ENCODE measurements at places on chromosomes 3 and 15.

DNA sequence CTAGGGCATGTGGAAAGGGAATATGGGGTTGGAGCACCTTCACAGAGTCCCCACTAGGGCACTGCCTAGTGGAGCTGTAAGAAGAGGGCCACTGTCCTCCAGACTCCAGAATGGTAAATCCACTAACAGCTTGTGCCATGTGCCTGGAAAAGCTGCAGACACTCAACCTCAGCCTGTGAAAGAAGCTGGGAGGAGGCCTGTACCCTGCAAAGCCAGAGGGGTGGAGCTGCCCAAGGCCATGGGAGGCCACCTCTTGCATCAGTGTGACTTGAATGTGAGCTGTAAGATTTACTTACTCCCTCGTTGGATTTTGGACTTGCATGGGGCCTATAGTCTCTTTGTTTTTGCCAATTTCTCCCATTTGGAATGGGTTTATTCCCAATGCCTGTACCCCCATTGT is 705.2 kb upstream of the ROBO1 start:
- no peak for DNase-seq

DNA sequence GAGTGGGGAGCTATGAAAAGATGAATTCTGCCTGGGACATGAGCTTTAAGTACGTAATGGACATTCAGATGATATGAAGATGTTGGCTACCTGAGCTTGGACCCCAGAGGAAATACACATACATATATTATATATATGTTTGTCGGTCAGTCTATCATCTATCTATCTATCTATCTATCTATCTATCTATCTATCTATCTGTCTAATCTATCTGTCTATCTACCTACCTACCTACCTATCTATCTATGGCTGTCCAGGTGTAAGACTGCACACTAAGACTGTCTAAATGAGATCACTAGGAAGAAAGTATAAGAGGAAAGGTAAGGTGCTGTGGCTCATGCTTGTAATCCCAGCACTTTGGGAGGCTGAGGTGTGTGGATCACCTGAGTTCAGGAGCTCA is 18.2 kb upstream of the CELF6 start:
- DNase-seq, result no peak

GRCh38 chr3:180911876-180912303 is 580 bp upstream of the FXR1 start:
- no peak for DNase-seq

GRCh38 chr15:80828796-80829195 is 49.6 kb downstream of the CEMIP start:
- no peak for DNase-seq

- DNase-seq, result no peak
Measured at GRCh38 chr3:70737666-70738290, 425.3 kb upstream of the MDFIC2 start.

GRCh38 chr15:33242669-33243191 is 48.2 kb upstream of the FMN1 start:
- no peak for DNase-seq

DNA sequence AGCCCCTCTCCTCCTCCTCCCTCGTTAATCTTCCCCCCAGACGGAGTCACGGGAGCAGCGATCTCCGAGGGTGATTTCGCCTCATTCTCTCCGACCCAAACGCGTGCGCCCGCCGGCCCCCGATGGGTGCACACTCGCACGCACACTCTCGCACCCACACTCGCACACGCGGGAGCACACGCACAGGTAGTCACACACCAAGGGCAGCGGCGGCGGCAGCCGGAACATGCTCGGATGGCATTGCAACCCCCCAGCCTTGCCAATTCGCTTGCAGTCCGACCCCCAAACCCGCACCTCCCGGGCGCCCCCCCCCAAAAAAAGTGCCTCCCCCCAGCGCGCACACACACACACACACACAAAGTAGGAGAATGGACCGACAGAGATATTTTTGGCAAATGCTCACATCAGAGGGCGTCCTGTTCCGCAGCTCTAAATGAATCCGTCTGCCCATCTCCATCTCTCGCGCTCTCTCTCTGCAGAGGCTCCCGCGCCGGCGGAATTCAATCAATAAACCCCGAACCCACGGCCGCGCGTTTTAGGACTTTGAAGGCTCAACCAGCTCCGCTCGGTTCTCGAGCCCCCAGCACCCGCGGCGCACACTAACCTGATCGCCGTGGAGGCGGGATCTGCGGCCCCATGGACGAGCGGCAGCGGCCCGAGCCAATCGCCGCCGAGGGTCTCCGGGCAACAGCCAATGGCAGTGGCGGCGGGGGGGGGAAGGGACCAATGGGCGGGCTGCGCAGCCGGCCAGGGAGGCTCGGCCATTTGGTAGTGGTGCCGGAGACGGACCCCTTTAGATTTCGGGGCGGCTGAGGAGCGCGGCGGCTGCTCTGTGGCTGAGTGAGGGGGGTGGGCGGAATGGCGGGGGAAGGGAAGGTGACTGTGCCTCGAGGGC is at the start of gene ANP32A:
Gene ANP32A (minus strand): TSS at position 601 of the 895 bp plus-strand sequence. CDS start 144 bp downstream, at position 457.
- DNase-seq, result peak; percentile 93

DNA sequence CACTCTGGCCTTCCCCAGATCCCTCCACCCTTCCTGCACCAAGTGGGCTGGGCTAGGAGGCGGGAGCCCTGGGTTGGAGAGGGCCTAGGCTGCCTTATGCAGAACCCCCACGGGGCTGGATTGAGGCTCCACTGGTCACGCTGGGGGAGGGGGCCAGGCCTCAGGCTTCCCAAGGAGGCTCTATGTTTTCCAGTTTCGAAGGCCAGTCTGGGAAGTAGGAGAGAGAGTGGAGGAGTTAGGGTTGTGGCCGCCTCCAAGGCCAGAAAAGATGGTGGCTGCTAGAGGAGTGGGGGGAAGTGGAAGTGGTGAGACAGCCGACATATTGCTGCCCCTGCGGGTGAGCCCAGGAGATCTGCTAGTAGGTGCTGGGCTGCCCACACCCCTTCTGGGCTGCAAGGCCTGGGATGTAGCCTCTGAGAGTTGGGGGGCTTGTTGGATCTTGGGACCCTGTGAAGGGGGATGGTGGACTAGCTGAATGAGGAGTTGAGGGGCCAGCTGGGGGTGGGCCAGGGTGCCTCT is 1.2 kb downstream of the GNAI2 start:
- DNase-seq, result no peak

- DNase-seq, result no peak
Measured at GRCh38 chr15:59924812-59925522, 79.1 kb upstream of the FOXB1 start.

GRCh38 chr3:126395846-126396513 is 1.3 kb downstream of the CFAP100 start:
- no peak for DNase-seq

Data from stimulated activated CD4-positive, alpha-beta T cell treated with anti-CD3 and anti-CD28 coated beads, Interleukin-12 subunit alpha, Interleukin-12 subunit beta, amount 100 ng/mL, for 48 hours (primary cell).